ACHN (cell line): ENCODE measurements at places on chromosomes 7 and 10.
A peak's percentile ranks its signal among the peaks of the same experiment; 100 is the strongest.

DNA sequence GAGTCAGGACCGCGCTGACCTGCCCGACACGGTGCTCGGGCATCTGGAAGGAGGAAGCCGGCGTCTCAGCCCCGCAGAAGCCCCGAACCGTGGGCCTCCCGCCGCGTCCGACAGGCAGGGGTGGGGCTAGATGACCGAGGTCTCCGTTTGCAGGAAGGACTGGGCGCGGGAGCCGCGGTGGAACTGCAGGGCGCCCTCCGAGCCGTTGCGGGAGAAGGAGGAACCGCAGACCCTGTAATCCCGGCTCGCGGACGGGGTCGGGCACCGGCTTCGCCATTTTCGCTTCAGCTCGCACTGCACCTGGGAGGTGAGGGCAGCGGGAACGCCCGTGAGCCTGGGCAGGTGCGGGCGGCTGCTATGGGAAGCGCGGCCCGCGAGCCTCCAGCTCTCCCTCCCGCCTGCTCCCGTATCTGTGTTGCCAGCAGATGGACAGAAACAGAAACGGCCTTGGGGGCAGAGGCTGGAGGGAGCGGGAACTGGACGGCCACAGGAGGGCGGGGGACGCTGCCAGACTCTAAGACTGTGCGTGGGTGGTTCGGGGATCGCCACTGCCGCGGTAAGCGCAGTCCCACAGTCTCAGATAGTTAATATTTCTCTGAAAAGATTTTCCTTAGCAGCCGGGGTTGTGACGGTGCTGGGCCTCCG lies 114.1 kb downstream of the VIPR2 start:
- peak; percentile 76 for DNase-seq

DNA sequence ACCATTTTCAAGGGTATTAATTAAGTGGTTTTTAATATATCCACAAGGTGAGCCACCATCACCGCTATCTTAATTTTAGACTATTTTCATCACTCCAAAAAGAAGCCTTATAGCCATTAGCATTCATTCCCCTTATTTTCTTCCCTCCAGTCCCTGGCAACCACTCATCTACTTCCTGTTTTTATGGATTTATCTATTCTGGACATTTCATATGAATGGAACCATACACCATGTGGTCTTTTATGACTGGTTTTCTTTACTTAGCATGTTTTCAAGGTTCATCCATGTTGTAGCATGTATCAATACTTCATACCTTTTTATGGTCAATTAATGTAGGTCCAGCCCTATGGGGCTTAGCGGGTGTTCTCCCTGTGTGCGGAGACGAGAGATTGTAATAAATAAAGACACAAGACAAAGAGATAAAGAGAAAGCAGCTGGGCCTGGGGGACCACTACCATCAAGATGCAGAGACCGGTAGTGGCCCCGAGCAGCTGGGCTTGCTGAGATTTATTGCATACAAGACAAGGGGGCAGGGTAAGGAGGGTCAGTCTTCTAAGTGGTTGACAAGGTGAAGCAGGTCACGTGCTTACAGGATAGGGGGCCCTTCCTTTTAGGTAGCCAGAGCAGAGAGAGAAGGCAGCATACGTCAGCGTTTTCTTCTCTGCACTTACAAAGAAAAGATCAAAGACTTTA lies 14.6 kb downstream of the WBP1L start:
- DNase-seq: peak; percentile 16

- no peak for DNase-seq
Observed at GRCh38 chr10:24645022-24645421, 78.7 kb downstream of the ARHGAP21 start.

GRCh38 chr10:89458291-89458690 lies 43.9 kb downstream of the IFIT5 start:
- peak; percentile 80 for DNase-seq

DNA sequence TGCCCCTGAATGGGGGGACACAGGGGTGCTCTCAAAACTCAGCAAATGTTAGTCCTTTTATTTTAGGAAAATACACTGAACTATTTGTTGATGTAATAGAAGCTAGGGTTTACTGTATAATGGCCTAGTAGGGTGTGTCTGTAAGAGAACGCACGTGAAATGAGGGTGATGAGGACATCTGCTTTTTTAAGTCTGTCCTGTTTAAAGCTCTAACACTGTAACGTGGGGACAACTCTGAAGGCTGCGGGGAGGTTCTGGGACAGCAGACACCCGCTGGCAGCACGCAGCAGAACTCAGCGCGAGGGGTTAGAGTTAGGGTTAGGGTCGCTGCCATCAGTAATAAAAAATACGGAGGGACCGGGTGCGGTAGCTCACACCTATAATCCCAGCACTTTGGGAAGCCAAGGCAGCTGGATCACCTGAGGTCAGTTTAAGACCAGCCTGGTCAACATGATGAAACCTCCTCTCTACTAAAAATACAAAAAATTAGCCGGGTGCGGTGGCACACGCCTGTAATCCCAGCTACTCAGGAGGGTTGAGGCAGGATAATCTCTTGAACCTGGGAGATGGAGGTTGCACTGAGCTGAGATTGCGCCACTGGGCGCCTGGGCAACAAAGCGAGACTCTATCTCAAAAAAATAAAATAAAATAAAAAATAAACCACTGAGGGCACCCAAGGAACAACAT lies 98.0 kb downstream of the CTBP2 start:
- no peak for DNase-seq

- no peak for DNase-seq
Observed at GRCh38 chr7:107958764-107959526, 44.0 kb downstream of the LAMB1 start.

DNA sequence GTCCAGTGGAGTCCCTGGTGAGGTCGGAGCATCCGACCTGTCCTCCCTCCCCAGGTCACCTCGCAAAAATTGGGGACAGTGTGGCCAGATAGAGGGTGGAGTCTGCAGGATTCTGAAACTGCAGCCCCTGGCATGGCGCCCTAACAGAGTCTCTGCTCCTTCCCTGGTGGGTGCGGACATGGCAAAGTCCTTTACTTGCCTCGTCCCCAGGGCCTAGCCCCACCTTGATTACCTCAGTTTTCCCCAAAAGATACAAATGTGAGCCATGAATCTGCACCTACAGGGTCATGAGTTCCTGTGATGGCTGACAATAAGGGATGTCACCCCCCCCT lies 47.7 kb downstream of the NPVF start:
- DNase-seq: no peak

DNA sequence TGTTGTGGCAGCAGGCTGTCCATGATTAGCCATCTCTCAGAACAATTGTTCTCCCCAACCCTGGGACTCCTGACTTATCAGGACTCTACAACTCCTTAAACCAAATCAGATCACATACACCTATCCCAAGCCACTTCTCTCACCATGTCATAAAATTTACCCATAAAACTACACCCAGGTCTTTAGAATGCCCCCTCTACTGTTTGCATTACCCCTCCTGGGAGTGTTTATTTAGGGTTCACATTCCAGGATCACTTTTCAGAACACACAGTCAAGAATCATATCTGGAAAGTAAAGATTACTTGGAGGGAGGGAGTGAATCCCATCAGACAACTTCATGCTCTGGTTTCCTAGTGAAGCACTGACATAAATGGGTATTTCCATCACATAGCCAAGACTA lies 7.1 kb downstream of the ASAH2 start:
- DNase-seq: no peak

GRCh38 chr7:110948280-110948679 lies 142.6 kb upstream of the LRRN3 start:
- no peak for DNase-seq

DNA sequence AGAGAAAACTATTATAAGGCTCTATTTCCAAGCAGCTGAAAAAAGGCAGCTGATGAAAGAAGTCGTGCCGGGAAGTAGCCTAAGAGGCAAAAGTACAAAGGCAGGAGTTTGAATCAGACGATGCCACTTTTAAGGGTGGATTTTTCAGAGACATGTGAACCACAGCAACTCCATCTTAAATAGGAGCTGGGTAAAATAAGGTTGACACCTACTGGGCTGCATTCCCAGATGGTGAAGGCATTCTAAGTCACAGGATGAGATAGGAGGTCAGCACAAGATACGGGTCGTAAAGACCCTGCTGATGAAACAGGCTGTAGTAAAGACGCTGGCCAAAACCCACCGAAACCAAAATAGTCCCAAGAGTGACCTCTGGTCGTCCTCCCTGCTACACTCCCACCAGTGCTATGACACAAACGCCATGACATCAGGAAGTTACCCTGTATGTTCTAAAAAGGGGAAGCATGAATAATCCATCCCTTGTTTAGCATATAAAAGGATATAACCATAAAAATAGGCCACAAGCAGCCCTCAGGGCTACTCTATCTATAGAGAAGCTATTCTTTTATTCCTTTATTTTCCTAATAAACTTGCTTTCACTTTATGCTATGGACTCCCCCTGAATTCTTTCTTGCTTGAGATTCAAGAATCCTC lies 45.5 kb upstream of the PRSS1 start:
- DNase-seq: no peak

- no peak for DNase-seq
Observed at GRCh38 chr10:30455816-30456215, 21.8 kb downstream of the MAP3K8 start.

- DNase-seq: no peak
Observed at GRCh38 chr10:61673360-61673759, 10.6 kb downstream of the CABCOCO1 start.

DNA sequence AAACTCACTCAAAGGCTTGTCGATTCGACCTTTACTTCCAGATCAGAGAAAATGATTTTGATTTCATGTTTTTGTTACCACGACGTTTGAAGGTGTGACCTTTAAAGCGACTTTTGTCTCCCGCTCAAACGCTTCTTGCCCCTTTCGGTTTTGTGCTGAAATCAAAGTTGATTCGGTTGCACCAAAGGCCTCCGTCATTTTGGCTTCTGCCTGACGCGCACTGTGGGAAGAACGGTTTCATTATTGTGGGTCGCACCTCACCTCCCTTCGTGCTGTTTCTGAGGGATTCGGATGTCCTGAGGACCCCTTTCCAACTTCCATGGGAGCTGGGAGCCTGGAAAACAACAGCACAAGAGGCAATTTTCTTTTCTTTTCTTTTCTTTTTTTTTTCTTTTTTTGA lies 176.9 kb downstream of the DNAJB6 start:
- no peak for DNase-seq
